ENCODE measurements at places on chromosomes 4 and X.

- peak; percentile 69 for DNase-seq
Observed at GRCh38 chrX:72306851-72307645, 1.3 kb upstream of the CITED1 start.

DNA sequence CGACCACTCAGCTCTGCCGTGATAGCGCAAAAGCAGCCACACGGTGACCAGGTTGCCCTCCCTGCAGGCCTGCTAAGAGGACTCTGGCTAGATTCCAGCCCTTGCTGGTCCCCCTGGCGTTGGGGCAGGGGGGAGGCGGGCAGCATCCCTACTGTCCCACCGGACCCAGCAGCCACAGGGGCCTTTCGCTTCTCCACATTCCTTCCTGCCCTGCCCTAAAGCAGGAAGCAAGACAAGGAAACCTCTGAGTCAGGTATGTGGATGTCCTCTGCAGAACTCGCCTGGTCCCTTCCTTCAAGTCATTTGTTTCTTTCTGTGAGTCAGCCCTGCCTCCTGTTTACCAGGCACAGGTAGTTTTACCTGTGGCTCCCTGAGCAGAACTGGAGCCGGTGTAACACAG, 60.2 kb upstream of the CLDN34 start:
- no peak for DNase-seq

DNA sequence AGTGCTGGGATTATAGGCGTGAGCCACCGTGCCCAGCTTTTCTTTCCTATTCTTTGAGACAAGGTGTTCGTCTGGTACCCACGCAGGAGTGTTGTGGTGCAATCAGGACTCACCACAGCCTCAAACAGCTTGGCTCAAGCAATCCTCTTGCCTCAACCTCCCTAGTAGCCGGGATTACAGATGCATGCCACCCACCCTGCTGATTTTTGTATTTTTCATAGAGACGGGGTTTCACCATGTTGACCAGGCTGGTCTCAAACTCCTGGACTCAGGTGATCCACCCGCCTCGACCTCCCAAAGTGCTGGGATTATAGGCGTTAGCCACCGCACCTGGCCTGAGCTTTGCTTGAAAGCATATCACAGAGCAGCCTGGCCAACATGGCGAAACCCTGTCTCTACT, 1.5 kb upstream of the CRLF2 start:
- no peak for DNase-seq

- DNase-seq, result no peak
Observed at GRCh38 chrX:125627676-125628075, 308.0 kb downstream of the TEX13C start.

DNA sequence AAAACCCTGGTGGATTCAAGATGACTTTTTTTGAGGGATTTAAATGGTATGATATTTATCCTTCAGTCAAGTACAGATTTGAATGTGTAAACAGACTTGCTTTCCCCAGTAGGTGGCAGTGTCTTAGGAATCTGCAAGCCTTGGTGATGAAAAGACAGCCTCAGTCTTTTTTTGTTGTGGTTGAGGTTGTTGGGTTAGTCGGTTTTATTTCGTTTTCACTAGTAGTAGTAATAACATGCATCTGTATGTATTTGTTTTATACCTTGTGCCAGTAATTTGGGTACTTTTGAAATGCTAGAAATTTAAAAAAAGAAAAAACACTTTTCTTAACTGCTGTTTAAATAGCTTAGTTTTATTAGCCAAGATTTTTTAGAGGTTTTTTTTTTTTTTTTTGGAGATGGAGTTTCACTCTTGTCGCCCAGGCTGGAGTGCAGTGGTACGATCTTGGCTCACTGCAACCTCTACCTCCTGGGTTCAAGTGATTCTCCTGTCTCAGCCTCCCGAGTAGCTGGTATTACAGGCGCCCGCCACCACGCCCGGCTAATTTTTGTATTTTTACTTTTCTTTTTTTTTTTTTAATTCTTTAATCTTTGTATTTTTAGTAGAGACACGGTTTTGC, 39.2 kb downstream of the COPS4 start:
- DNase-seq, result no peak

DNA sequence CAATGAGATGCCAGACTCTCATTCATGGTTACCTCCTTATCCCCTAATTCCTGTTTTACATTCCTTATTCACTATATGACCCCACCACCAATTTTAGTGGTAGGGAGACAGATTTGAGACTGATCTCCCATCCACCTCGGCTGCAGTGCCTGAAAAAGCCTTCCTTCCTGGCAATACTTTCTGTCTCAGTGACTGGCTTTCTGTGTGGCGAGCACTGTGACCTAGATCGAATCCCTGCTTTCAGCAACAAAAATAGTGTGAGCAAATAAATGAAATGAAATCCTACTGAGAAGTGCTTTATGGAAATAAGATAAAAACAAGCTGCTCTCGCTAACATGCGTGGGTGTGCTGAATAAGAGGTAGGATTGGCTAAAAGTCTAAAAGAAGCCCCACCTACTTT, 165.3 kb downstream of the GPM6A start:
- DNase-seq, result no peak

DNA sequence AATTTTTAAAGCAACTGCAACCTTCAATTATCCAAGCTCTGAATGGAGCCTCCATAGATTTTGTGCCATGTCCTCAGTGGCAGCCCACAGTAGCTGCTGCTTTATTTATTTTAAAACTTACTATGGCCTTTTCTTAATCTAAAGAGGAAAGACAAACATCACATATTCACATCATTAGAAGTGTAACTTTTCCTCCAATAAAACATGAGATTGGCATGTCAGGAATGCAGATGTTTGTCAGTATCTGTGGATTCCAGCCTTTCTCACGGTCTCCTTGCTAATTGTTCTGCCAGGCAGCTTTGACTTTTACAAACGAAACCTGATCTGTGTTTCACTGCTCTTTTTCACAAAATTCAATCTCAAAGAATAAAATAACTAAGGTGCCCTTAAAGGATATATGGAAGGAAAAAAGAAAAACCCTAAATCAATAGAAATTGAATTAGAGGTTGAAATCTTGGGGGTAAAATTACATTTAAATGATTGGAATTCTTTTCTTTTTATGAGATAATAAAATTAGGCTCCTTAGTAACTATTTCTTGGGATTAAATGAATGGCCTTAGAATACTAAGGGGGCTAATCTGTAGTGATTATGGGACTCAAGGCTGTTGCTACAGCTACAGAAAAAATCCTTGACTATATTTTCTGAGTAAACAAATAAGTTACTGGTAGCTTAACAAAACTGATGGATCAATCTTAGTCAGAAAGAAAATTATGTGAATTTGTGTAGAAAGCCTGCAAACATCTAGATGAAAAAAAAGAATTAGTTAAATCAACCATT, 151.3 kb downstream of the RTL9 start:
- no peak for DNase-seq

DNA sequence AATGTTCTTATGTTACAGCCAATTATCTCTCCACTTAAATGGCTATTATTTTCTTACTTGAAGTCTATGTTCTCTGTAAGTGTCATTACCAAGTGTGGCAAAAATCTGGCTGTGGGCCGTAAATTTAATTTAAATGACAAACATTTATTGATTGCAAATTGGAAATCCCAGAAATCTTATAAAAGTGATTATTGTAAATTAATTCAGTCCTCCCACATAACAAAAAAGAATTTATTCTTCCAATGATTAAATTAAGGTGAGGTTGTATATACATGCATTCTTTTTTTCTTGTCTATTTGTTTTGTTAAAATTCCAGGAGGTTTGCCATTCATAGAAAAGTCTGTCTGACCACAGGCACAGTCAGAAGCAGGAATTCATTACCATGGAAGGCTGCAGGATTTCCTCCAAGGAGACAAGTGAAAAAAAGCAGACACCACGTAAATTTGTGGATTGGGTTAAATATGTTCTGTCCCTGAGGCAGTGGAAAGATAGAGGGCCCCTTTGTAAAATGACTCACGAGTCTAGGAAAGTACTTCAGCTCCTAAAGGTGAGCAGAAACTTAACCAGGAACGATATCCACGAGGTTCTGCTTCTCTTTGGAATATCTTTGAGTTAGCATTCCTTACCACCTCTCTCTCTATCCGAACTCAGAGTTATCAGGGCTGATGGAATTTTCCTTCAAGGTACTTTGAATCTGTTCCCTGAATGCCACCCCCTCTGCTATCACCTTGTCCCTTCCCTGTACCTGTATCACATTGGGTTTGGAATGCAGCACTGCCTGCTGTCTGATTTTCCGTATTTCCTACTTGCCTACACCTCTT, 10.7 kb downstream of the PPARGC1A start:
- no peak for DNase-seq

DNA sequence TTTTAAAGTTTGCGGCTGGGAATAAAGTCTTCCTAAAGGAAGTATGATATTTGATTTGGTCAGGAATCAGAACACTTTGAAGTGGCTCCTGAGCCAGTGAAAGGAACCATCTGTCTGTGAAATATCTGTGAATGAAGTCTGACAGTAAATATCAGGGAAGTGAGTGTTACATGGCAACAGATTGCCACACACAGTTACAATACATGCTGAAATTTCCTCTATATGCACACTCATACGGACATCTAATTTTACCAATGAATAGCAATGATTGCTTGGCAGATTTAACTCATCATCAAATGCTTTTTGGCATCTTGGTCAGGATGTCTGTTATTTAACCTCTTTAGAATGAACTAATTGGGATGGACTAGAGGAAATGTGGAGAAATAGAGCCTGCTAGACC, 1023.8 kb downstream of the FAT4 start:
- no peak for DNase-seq

GRCh38 chr4:162015090-162015489, 148.7 kb downstream of the FSTL5 start:
- DNase-seq, result no peak

DNA sequence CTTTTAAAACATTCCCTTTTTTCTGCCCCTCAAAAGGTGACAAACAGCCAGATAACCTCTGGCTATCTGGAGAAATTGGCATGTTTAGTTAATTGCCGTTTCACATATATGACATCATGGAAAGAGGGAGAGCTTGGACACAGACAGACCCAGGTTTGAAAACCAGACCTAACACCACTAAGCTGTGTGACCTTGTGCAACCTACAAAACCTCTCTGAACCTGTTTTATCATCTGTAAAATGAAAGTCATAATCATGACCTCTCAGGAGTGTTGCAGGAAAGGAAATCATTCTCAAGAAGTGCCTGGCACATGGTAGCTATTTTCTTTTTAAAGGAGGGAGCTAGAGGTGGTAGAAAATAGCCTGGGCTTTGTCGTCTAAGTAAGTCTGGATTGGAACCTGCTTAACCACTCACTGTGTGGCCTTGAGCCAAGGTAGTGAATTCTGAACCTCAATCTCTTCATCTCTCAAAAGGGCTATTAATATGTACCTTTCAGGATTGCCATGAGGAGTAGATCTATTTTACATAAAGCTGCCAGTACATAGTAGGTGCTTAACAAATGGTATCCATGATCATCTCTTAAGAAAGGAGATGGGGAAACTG, 363.5 kb downstream of the BCOR start:
- no peak for DNase-seq

- no peak for DNase-seq
Observed at GRCh38 chr4:27916452-27917184, 1056.0 kb downstream of the STIM2 start.

DNA sequence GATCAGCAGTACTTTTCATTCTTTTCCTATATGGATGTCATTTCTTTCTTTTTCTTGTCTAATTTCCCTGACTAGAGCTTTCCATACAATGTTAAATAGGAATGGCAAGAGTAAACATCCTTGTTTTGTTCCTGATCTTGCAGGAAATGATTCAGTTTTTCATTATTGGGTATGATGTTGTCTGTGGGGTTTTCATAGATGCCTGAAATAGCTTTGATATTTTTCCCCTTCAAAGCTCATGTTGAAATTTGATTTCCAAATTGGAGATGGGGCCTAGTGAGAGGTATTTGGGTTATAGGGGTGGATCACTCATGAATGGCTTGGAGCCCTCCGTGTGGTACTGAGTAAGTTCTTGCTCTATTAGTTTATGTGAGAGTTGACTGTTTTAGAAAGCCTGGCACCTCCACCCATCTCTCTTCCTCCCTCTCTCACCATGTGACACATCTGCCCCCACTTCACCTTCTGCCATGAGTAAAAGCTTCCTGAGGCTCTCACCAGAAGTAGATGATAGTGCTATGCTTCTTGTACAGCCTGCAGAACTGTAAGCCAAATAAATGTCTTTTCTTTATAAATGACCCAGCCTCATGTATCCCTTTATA, 22.3 kb upstream of the VSIG1 start:
- no peak for DNase-seq

- DNase-seq, result no peak
Observed at GRCh38 chrX:147803948-147804347, 107.8 kb upstream of the FMR1 start.

DNA sequence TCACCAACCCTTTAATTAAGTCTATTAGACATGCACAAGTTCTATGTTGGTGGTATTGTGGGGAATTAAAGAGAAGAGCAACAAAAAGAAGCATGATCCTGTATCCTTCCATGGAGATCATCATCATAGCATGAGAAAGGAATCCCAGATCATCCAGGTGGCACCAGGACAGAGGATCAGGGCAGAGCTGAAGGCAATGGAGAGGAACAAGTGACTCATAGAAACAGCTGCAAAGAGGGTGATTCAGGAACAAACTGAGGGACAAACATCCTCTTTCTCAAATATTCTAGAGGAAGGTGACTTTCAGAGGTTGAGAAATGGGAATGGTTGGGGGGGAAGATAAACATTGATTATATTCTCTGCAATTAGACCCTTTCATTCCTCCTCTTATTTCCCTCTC, 105.5 kb upstream of the OTUD4 start:
- DNase-seq, result no peak

Data from glutamatergic neuron (in vitro differentiated cells).